ENCODE measurements at places on chromosomes 4 and X. TPM values are rescaled to one million over a fixed set of nuclear protein-coding genes. Genes with fewer than 3 reads are reported as not detected.

The GAGE12E gene
- total RNA-seq, result not detected

The MTCP1 gene
- total RNA-seq, result 49.5 TPM

The TRAM1L1 gene
- 0.72 TPM for total RNA-seq

The FHIP1A gene
- 0.39 TPM for total RNA-seq

The BEX3 gene
- 59.3 TPM for total RNA-seq

The GPR82 gene
- not detected for total RNA-seq

DNA sequence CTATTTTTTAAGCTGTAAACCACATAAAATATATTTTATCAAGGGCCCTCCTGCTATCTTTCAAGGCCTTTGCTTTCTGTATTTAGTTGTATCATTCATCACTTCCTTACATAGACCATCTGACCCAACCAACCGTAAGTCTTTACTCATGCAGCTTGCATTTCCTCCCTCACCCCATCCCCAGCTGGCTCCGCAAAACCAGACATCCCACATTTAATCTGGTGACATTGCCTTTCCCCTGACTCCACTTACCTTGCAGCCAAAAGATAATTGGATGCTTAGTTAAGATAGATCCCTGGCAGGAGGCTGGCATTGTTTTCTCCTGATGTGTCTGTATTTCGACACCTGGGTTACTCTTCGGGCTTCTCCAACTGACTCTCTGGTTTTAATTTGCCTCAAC lies 183.7 kb upstream of the LDB2 start:
- no peaks in the 10 kb centered on the region for H3K36me3 ChIP-seq
- no peaks in the 10 kb centered on the region for H3K27me3 ChIP-seq
- H3K4me1 ChIP-seq, result no peaks in the 10 kb centered on the region
- DNase-seq, result no peak

GRCh38 chr4:122847931-122848330 lies 21.3 kb downstream of the FGF2 start:
- H3K4me3 ChIP-seq, result no peak overlapping the region
- no peaks in the 10 kb centered on the region for H3K27me3 ChIP-seq
- no peak for DNase-seq
- H3K36me3 ChIP-seq, result no peaks in the 10 kb centered on the region
- H3K27ac ChIP-seq, result no peak overlapping the region

DNA sequence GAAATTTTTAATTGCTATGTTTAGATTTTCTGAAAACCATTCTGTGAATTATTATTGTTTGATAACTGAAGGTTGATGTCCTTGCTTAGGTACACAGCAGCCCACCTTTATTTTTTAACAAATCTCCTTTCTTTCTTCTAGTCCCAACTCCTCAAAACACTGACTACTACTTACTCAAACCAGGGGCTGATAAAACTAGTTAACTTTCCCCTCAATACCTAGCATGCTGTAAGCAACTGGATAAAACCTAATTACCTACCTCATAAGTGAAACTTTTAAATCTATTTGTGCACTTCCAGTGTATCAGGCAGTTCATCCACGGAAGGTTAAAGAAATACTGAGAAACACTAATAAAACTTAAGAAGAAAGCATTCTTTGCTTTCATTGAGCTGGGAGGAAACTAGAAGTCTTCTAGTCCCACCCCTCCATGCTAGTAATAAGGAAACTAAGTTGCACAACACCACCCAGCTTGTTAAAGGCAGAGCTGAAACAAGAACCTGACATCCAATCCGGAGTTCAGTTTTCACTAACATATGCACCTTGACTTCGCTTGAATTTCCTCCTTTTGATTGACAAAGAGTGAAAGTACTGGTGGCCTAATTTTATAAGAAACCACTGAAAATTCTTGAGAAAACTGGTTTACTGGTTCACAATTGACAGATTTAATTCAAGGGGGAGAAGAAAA lies 180.2 kb upstream of the TET2 start:
- DNase-seq, result no peak
- no peaks in the 10 kb centered on the region for H3K36me3 ChIP-seq
- no peaks in the 10 kb centered on the region for H3K27me3 ChIP-seq
- H3K4me3 ChIP-seq, result no peak overlapping the region
- H3K4me1 ChIP-seq, result no peaks in the 10 kb centered on the region
- H3K27ac ChIP-seq, result no peak overlapping the region

DNA sequence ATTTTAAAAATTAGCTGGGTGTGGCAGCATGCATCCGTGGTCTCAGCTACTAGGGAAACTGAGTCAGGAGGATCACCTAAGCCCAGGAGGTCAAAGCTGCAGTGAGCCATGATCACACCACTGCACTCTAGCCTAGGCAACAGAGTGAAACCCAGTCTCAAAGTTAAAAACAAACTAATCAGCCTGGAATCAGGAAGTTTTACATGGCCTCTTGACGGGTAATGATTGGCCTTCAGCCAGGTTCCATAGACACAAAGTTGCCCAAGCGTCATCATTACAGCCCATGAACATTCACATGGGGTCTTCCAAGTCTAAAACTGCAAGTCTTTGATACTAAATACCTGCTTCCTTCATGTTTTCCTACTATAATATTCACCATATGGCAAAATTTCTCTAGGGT lies 10.0 kb upstream of the RGN start:
- H3K36me3 ChIP-seq, result no peaks in the 10 kb centered on the region
- H3K4me3 ChIP-seq, result no peak overlapping the region
- H3K27ac ChIP-seq, result no peak overlapping the region
- H3K4me1 ChIP-seq, result no peaks in the 10 kb centered on the region

DNA sequence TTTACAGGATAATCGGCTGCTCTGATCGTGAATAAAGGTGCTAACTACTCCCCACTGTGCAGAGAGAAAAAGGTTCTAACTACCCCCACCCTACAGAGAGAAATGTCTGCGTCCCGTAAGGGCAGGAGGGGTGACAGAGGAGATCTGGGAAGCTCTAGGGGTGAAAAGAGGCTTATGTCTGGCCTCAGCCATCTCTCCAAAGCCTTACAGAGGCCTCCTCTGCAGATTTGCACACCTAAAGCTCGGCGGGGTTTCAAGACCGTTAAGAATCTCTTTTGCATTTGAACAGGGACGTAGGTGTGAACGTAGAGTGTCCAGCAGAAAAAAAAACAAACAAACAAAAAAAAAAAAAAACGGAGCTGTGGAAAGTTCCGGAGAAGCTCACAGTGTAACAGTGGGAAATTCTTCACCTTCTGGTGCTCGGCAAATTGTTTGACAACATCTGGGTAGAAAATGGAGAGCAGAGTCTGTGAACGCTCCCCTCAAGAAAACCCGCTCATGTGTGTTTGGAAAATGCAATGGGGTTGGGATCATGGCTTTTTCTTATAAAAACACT lies 161.0 kb downstream of the SHOX start:
- H3K36me3 ChIP-seq, result no peaks in the 10 kb centered on the region
- no peak overlapping the region for H3K27ac ChIP-seq
- no peak for DNase-seq
- no peak overlapping the region for H3K4me3 ChIP-seq

DNA sequence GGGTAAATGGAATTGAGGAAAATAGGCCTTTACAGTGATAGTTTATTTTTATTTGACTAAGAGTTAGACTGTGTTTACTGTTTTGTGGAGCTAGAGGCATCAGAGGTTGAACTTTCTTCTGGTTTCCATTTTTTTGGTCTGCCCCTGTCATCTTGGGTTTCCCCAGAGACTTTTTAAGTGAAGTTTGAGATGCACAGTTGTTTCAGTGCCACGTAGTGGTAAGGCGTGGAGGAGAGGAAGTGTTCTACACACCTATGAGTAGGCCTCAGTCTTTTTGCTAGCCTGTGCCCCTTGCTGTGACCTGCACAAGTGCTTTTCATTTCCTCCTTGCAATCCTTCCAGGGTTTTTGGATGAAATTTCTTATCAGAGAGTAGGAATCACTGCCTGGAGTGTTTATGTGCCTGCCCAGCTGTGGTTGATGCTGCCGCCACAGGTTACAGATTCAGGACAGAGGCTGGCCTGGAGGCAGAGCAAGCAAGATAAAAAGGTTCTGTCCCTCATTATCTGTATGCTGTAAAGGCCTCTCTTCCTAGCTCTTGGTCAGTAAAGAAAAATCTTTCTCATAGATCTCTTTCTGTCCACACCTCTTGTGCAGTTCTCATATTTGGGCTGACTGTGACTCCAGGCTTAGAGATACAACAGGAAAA lies 12.5 kb upstream of the HSFX4 start:
- H3K4me1 ChIP-seq, result no peaks in the 10 kb centered on the region
- H3K4me3 ChIP-seq, result no peak overlapping the region
- H3K27ac ChIP-seq, result no peak overlapping the region
- DNase-seq, result no peak
- no peaks in the 10 kb centered on the region for H3K36me3 ChIP-seq
- no peaks in the 10 kb centered on the region for H3K27me3 ChIP-seq

- H3K27me3 ChIP-seq, result no peaks in the 10 kb centered on the region
- no peak for DNase-seq
- no peaks in the 10 kb centered on the region for H3K36me3 ChIP-seq
- peak overlapping the region; percentile 32 for H3K4me3 ChIP-seq
- no peak overlapping the region for H3K27ac ChIP-seq
Measured at GRCh38 chr4:1795299-1796195, 2.5 kb downstream of the FGFR3 start.

GRCh38 chrX:150934453-150934852 lies 36.0 kb upstream of the CD99L2 start:
- peaks cover 15% of the 10 kb centered on the region for H3K4me1 ChIP-seq
- no peaks in the 10 kb centered on the region for H3K27me3 ChIP-seq
- no peaks in the 10 kb centered on the region for H3K36me3 ChIP-seq
- 0 out of 2 replicates have a peak overlapping the region, but pooled peaks have one; percentile 20 for H3K4me3 ChIP-seq
- peak overlapping the region; percentile 79 for H3K27ac ChIP-seq

GRCh38 chrX:42028109-42028508 lies 104.8 kb upstream of the CASK start:
- H3K4me1 ChIP-seq, result no peaks in the 10 kb centered on the region
- no peaks in the 10 kb centered on the region for H3K27me3 ChIP-seq
- no peaks in the 10 kb centered on the region for H3K36me3 ChIP-seq
- H3K4me3 ChIP-seq, result no peak overlapping the region
- no peak overlapping the region for H3K27ac ChIP-seq

DNA sequence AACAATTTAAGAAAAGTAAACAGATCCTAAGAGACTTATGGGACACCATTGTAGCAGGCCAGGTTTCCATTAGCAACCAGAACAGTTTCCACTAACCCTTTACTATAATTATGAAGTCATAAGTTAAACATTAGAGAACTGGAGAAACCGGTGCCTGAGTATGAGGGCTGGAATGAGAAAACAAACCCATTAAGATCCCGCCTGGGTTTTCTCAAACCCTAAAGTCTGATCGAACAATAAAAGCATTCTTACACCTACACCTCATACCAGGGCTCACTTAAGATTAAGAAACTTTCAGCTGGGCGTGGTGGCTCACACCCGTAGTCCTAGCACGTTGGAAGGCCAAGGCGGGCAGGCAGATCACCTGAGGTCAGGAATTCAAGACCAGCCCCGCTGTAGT lies 13.7 kb upstream of the DHX15 start:
- no peak overlapping the region for H3K4me3 ChIP-seq
- H3K36me3 ChIP-seq, result no peaks in the 10 kb centered on the region
- no peaks in the 10 kb centered on the region for H3K4me1 ChIP-seq
- no peak for DNase-seq
- H3K27me3 ChIP-seq, result no peaks in the 10 kb centered on the region

DNA sequence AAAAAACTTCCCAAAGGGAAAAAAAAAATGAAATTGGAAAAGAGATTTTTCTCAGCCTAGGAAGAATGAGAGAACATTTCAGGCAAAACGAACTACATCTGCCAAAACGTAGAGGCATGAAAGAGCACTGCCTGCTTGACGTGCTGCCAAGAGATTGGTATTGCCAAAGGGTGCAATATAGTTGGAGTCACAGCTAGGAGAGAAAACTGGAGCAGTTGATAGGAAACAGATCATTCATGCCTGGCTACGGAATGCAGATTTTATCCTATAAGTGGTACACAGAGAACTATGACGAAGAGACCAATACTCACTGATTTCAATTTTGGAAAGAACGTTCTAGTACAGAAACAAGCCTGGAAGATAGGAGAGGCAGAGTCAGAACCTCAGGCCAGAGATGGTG lies 68.4 kb upstream of the IQCM start:
- no peak for DNase-seq
- no peaks in the 10 kb centered on the region for H3K27me3 ChIP-seq
- no peaks in the 10 kb centered on the region for H3K36me3 ChIP-seq
- no peaks in the 10 kb centered on the region for H3K4me1 ChIP-seq
- H3K27ac ChIP-seq, result no peak overlapping the region

DNA sequence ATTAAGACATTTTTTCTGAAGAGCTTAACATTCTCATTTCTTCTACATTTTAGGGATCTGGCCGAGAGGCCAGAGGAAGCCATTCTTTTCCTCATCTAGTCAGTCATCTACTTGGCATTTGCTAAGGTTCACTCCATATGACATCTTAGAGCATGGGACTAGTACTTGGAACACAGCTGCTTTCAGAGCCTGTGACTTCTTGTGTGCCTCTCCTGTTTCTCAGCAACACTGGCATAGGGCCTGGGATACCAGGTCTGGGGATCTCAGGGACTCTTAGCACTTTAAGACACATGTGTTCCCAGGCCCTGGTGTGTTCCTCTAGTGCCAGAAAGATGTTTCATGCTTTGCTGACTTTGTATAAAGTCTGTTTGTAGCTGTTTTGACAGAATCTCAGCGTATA lies 7.3 kb downstream of the PLP1 start:
- H3K36me3 ChIP-seq, result no peaks in the 10 kb centered on the region
- no peaks in the 10 kb centered on the region for H3K4me1 ChIP-seq
- no peak overlapping the region for H3K4me3 ChIP-seq
- no peak overlapping the region for H3K27ac ChIP-seq
- DNase-seq, result no peak
- H3K27me3 ChIP-seq, result peaks cover 8% of the 10 kb centered on the region

GRCh38 chrX:19515615-19516105 lies 352 bp upstream of the MAP3K15 start:
- no peaks in the 10 kb centered on the region for H3K4me1 ChIP-seq
- no peaks in the 10 kb centered on the region for H3K27me3 ChIP-seq
- no peak for DNase-seq
- no peaks in the 10 kb centered on the region for H3K36me3 ChIP-seq
- H3K4me3 ChIP-seq, result peak overlapping the region; percentile 44

GRCh38 chrX:115630204-115630603 lies 69.2 kb downstream of the PLS3 start:
- peaks cover 7% of the 10 kb centered on the region for H3K36me3 ChIP-seq
- no peaks in the 10 kb centered on the region for H3K4me1 ChIP-seq
- no peak overlapping the region for H3K4me3 ChIP-seq

DNA sequence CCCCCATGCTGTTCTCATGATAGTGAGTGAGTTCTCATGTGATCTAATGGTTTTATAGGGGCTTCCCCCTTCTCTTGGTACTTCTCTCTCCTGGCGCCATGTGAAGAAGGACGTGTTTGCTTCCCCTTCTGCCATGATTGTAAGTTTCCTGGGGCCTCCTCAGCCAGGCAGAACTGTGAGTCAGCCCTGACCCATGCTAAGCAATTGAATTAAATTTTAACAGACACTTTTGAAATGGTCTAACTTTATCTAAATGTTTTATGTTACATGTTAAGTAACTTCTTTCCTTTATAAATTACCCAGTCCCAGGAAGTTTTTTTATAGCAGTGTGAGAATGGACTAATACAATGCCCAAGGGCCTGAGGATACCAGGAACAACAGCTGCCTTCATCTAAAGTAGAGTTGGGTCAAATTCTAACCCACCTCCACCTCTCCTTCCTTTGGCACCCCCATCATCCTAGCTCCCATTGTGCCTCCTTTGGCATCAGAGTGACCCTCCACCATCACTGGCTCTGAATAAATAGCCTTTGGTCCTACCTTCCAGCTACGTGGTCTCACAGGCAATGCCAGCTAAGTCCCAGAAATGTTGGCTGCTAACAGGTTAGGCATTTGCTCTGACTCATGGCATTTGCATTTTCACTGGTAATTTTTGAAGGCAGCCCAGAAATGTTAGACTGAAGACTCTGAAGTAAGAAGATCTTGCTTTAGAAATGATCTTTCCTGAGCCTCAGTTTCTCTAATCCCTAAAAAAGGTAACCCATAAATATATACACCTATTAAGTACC lies 182.1 kb downstream of the MOSPD2 start:
- H3K27ac ChIP-seq, result no peak overlapping the region
- no peaks in the 10 kb centered on the region for H3K36me3 ChIP-seq
- H3K4me3 ChIP-seq, result no peak overlapping the region

Measured in Panc1 (cell line).